Type B pancreatic cell (in vitro differentiated cells): ENCODE measurements at places on chromosomes 5 and 9. TPM values are rescaled to one million over a fixed set of nuclear protein-coding genes. Genes with fewer than 3 reads are reported as not detected.
A peak's percentile ranks its signal among the peaks of the same experiment; 100 is the strongest.

TNC gene
- 16.1 and 95.2 TPM in 2 replicates for total RNA-seq

- peaks cover 15% of the 10 kb centered on the region for H3K36me3 ChIP-seq
- H3K27ac ChIP-seq: no peak overlapping the region
- H3K27me3 ChIP-seq: no peaks in the 10 kb centered on the region
- no peak for DNase-seq
- H3K4me1 ChIP-seq: peaks cover 34% of the 10 kb centered on the region
- peak overlapping the region; percentile 25 for H3K4me3 ChIP-seq
Measured at GRCh38 chr9:8733131-8733954, 933.8 kb upstream of the DMAC1 start.

- no peak for DNase-seq
- no peak overlapping the region for H3K27ac ChIP-seq
- peaks cover 4% of the 10 kb centered on the region for H3K4me1 ChIP-seq
- H3K36me3 ChIP-seq: no peaks in the 10 kb centered on the region
- no peak overlapping the region for H3K4me3 ChIP-seq
- H3K27me3 ChIP-seq: peaks cover 8% of the 10 kb centered on the region
Measured at GRCh38 chr9:98899408-98900056, 44.2 kb upstream of the COL15A1 start.

DNA sequence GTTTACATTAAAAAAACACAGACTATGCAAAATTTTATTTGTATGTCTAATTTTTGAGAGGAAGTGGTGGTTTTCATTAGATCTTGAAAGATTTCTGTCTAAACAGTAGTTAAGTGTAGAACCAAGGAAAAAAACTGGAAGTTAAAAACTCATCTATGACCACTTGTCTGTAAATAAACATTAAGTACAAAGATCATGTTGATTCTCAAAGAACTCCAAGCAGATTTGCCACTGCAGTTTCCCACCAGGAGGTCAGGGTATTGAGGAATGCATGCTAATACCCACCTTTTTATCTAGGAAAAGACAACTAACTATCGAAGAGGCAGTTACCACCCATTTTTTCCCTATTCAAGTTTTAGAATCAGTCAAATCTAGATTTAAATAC, 1.9 kb downstream of the STOM start:
- H3K27ac ChIP-seq: peak overlapping the region; percentile 67
- H3K4me1 ChIP-seq: peaks cover 37% of the 10 kb centered on the region
- H3K4me3 ChIP-seq: peak overlapping the region; percentile 75

GRCh38 chr9:95134457-95134881, 183.0 kb downstream of the FANCC start:
- peaks cover 5% of the 10 kb centered on the region for H3K36me3 ChIP-seq
- H3K4me3 ChIP-seq: no peak overlapping the region
- DNase-seq: no peak
- H3K27ac ChIP-seq: peak overlapping the region; percentile 6
- H3K27me3 ChIP-seq: no peaks in the 10 kb centered on the region

- peaks cover 23% of the 10 kb centered on the region for H3K4me1 ChIP-seq
- H3K27me3 ChIP-seq: peaks cover 4% of the 10 kb centered on the region
- no peak for DNase-seq
- H3K4me3 ChIP-seq: no peak overlapping the region
- H3K36me3 ChIP-seq: no peaks in the 10 kb centered on the region
Measured at GRCh38 chr5:37888476-37888875, 48.6 kb upstream of the GDNF start.

SGCD gene
- 4.0 and 8.8 TPM in 2 replicates for total RNA-seq

GRCh38 chr9:135667463-135668001, 4.4 kb downstream of the LCN9 start:
- no peak for DNase-seq
- H3K27me3 ChIP-seq: peaks cover 7% of the 10 kb centered on the region
- H3K27ac ChIP-seq: no peak overlapping the region
- peaks cover 5% of the 10 kb centered on the region for H3K4me1 ChIP-seq
- no peak overlapping the region for H3K4me3 ChIP-seq
- no peaks in the 10 kb centered on the region for H3K36me3 ChIP-seq

PTPRD gene
- total RNA-seq: 24.3 and 197 TPM in 2 replicates

GRCh38 chr5:132838516-132839282, 8.3 kb upstream of the SHROOM1 start:
- H3K27me3 ChIP-seq: peaks cover 3% of the 10 kb centered on the region
- no peak for DNase-seq
- H3K4me1 ChIP-seq: peaks cover 26% of the 10 kb centered on the region

SPINK4 gene
- not detected in 2 replicates for total RNA-seq

GRCh38 chr9:130333041-130333711, 67.6 kb downstream of the HMCN2 start:
- H3K27me3 ChIP-seq: peaks cover 19% of the 10 kb centered on the region
- no peak for DNase-seq
- no peak overlapping the region for H3K27ac ChIP-seq
- H3K4me3 ChIP-seq: no peak overlapping the region
- peaks cover 13% of the 10 kb centered on the region for H3K4me1 ChIP-seq

- no peak overlapping the region for H3K27ac ChIP-seq
- DNase-seq: no peak
- H3K4me1 ChIP-seq: no peaks in the 10 kb centered on the region
- H3K4me3 ChIP-seq: no peak overlapping the region
- H3K27me3 ChIP-seq: peaks cover 27% of the 10 kb centered on the region
Measured at GRCh38 chr5:133602835-133603380, 9.4 kb downstream of the FSTL4 start.

GRCh38 chr9:105306351-105307140, 62.1 kb downstream of the SLC44A1 start:
- peaks cover 10% of the 10 kb centered on the region for H3K36me3 ChIP-seq
- no peak overlapping the region for H3K4me3 ChIP-seq
- H3K27ac ChIP-seq: no peak overlapping the region
- H3K27me3 ChIP-seq: no peaks in the 10 kb centered on the region
- DNase-seq: no peak

GRCh38 chr9:16898464-16898863, 28.0 kb upstream of the BNC2 start:
- H3K27ac ChIP-seq: no peak overlapping the region
- DNase-seq: no peak
- H3K4me1 ChIP-seq: peaks cover 7% of the 10 kb centered on the region
- H3K4me3 ChIP-seq: no peak overlapping the region
- H3K36me3 ChIP-seq: no peaks in the 10 kb centered on the region

PKD2L2 gene
- total RNA-seq: not detected in 2 replicates

IFNB1 gene
- not detected in 2 replicates for total RNA-seq

GRCh38 chr5:96661855-96662724, at the start of gene CAST:
Gene CAST, plus strand, starts transcription at chr5:96662376. Its CDS starts 47 bp downstream, at chr5:96662423.
- peak within 1 kb of the TSS; percentile 97 for H3K27ac ChIP-seq
- H3K27me3 ChIP-seq: peaks cover 17% of the 10 kb centered on the region
- no peaks in the 10 kb centered on the region for H3K36me3 ChIP-seq
- peak within 1 kb of the TSS; percentile 96 for H3K4me3 ChIP-seq

DNA sequence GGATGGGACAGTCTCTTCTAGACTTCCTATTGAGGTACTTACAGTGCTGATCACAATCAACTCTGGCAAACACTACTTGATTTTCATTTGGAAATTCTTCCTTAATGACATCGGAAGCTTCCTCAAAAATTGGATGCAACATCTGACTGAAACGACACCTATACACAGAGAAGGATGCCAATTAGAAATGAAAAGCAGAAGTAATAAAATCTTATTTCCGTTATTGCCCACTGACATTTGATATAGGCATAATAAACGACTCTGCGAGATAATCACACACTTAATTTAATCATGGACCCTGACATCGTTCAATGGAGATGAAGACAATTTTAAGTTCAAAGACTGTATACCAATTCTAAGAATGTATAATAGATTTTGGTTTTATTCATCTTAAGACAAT, 46.4 kb downstream of the ERP44 start:
- no peaks in the 10 kb centered on the region for H3K4me1 ChIP-seq
- no peaks in the 10 kb centered on the region for H3K27me3 ChIP-seq
- H3K27ac ChIP-seq: no peak overlapping the region
- DNase-seq: no peak
- no peak overlapping the region for H3K4me3 ChIP-seq

- peaks cover 13% of the 10 kb centered on the region for H3K36me3 ChIP-seq
- no peak overlapping the region for H3K4me3 ChIP-seq
- no peaks in the 10 kb centered on the region for H3K27me3 ChIP-seq
- peaks cover 19% of the 10 kb centered on the region for H3K4me1 ChIP-seq
- no peak for DNase-seq
Measured at GRCh38 chr5:151741678-151742423, 16.6 kb downstream of the ATOX1 start.

ZNF454 gene
- total RNA-seq: 0.12 TPM in 1 of 2 replicates, not detected in the other

- H3K4me1 ChIP-seq: no peaks in the 10 kb centered on the region
- H3K27me3 ChIP-seq: no peaks in the 10 kb centered on the region
- H3K27ac ChIP-seq: no peak overlapping the region
- peaks cover 13% of the 10 kb centered on the region for H3K36me3 ChIP-seq
- no peak overlapping the region for H3K4me3 ChIP-seq
Measured at GRCh38 chr9:114364134-114365041, 23.4 kb downstream of the AKNA start.

DNA sequence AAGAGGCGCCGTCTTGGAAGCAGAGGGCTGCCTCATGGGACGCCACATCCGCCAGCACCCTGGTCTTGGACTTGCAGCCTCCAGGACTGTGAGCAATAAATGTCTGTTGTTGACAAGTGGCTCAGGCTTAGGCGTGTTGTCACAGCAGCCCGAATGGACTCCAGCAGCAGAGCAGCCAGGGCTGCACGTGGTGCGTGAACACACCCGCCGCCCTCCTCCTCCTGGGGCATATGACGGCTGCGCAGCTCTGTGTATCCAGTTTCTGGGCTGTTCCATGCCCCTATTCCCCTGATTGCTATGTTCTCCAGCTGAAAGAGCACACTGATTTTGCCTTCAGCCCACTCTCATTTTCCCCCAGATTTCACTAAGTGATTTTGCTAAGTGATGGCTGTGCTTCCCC, 36.0 kb upstream of the CLPTM1L start:
- peaks cover 62% of the 10 kb centered on the region for H3K27me3 ChIP-seq
- no peak overlapping the region for H3K27ac ChIP-seq
- peaks cover 14% of the 10 kb centered on the region for H3K4me1 ChIP-seq
- no peak overlapping the region for H3K4me3 ChIP-seq

- H3K27me3 ChIP-seq: peaks cover 3% of the 10 kb centered on the region
- no peak overlapping the region for H3K27ac ChIP-seq
- no peak for DNase-seq
- H3K4me3 ChIP-seq: no peak overlapping the region
- no peaks in the 10 kb centered on the region for H3K4me1 ChIP-seq
Measured at GRCh38 chr9:136880651-136881050, 5.7 kb upstream of the TRAF2 start.

DNA sequence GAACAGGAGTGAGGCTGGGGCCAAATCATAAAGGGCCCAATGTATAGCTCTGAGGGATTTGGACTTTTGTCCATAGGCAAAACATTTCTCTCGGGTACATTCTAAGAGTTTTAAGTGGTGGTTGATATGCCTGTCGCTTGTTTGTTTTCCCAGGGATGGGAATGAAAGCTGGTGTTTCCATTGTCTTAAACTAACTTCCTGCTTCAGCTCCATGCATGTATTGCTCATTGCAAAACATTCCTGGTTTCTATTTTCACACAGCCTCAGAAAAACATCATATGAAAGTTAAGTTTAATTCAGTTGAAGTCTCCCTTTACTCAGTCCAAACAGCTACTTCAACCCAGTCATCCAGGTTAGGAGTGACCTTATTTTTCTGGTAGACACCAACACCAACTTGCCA, 235.0 kb downstream of the ACTL7B start:
- H3K27ac ChIP-seq: no peak overlapping the region
- no peak for DNase-seq
- H3K36me3 ChIP-seq: no peaks in the 10 kb centered on the region
- no peak overlapping the region for H3K4me3 ChIP-seq

DNA sequence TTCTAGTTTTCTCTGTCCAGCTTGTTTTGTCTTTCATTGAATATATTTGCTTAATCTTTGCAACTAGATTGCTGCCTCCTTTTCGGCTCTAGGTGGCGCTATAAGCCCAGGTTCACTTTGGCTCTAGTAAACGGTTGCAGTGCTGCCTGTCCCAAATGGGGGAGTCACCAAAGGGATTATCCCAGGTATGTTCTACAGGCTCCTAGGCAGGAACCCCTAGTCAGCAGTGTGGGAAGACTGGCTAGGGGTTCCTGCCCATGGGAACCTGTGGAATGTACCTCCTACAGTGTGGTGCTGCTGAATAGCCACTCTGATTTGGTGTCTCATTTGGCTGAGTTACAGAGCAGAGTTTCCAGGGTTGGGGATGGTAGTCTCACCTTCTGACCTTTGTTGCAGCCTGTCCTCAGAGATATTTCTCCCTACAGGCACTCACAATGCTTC, 85.2 kb downstream of the ARSB start:
- H3K36me3 ChIP-seq: peaks cover 16% of the 10 kb centered on the region
- H3K4me1 ChIP-seq: peaks cover 14% of the 10 kb centered on the region

DNA sequence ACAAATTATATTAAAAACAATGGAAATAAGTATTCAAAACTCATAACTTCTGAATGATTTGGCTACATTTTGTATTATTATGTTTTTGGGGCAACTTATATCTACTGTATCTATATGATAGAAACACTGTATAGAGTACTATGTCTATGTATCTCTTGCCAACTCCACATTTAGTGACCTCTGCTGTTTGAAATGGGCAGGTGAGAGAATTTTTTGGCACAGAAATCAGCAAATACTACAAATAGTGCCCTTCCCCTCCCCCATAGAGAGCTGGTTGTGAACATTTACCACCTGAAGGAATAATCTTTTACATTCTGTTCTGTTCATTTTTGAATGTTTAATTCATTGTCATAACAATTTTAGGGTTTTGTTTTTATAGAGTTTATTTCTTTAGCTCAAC, 545.3 kb downstream of the PDE4D start:
- no peak for DNase-seq
- no peak overlapping the region for H3K4me3 ChIP-seq
- H3K4me1 ChIP-seq: peaks cover 23% of the 10 kb centered on the region
- H3K27ac ChIP-seq: no peak overlapping the region
- no peaks in the 10 kb centered on the region for H3K27me3 ChIP-seq

DNA sequence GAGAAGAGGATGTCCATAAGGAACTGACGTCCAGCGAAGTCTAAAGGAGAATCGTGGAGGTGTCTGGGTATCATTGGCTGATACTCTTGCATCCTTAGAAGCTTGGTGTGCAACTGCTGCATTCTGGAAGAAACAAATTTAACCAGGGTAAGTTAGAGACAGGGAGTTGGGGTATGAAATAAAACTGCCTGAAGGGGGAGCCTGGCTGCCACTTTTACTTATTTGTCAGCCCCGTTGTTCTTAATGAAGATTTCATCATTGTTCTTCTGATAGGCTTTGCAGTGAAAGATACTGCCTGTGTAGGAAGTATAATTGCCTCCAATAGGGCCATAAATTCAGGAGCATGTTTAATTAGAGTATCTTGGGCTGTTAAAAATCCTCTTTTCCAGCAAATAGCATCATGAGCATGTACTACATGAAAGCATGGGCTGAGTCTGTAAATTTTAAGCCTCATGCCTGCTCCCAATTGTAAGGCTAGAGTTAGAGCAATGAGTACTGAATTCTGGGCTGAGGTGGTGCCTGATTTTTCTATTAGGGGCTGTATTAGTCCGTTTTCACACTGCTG, 1264.5 kb upstream of the ACO1 start:
- no peak overlapping the region for H3K4me3 ChIP-seq
- H3K4me1 ChIP-seq: no peaks in the 10 kb centered on the region
- no peaks in the 10 kb centered on the region for H3K36me3 ChIP-seq
- no peak for DNase-seq
- H3K27me3 ChIP-seq: no peaks in the 10 kb centered on the region

- H3K27me3 ChIP-seq: no peaks in the 10 kb centered on the region
- no peak for DNase-seq
- H3K36me3 ChIP-seq: peaks cover 3% of the 10 kb centered on the region
- H3K4me1 ChIP-seq: peaks cover 6% of the 10 kb centered on the region
- no peak overlapping the region for H3K27ac ChIP-seq
- no peak overlapping the region for H3K4me3 ChIP-seq
Measured at GRCh38 chr5:11047030-11047429, 286.0 kb upstream of the DAP start.
